Vagina (tissue), 2 donors: ENCODE measurements at places on chromosomes 2 and 18.
A peak's percentile ranks its signal among the peaks of the same experiment; 100 is the strongest.

GRCh38 chr2:26639685-26640243 is 1.4 kb downstream of the CIB4 start:
- DNase-seq: no peak

- DNase-seq: no peak
These were observed 14.3 kb downstream of the LPIN2 start for GRCh38 chr18:2998644-2999043.

DNA sequence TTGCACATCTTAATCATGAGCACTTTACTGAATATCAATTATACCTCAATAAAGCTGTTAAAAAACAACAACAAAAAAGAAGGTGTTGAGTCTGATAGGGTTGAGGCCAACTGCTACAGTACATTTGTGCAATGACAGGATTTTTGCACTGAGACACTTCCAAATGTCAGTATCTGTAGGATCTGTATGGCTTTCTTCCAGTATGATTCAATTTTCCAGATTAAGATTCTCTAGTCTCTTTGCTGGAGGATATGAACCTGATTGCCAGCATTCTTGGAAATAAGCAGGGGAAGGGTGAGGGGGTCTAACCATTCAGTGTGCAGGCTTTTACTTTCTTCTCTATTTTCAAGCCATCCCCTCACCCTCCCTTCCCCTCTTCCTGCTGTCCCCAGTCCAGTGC is 85.1 kb downstream of the SEMA4F start:
- no peak for DNase-seq

GRCh38 chr18:49621301-49621700 is 59.4 kb downstream of the LIPG start:
- no peak for DNase-seq

- DNase-seq: no peak
These were observed 278.7 kb upstream of the MGAT5 start for GRCh38 chr2:133975135-133975534.

DNA sequence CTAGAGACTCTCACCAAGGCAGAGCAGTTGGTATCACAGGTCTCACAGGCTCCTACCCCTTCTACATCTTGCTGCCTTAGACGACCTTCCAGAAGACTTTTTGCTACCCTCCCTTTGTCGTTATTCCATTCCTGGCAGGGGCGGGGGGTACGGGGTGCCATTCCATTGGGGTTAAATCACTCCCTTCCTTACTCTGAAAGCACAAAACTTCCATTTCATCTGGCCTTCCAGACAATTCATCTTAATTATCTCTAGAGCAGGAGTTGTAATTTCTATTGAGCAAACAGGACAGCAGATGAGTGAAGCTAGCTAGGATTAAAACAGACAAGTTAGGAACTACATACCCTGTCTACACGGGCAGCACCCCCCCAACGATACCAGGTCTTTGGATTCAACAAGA is 276.2 kb upstream of the TANK start:
- no peak for DNase-seq

DNA sequence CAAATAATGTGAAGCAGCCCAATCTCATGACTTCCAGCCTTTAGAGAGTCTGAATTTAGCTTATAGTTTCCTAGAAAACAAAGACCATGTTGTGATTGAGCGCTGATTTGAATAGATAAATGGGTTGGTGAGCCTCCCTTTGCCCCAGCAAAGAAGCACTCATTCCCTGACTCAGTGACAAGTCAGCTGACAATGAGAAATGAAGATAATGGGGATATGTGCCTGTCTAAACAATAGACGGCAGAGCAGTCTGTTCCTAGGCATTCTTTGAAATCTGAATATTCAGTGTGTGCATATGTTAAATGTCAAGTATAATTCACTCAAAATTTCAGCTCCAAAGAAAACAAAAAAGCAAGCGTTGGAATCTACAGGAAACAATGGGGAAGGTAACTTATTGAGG is 34.8 kb upstream of the LINC00305 start:
- DNase-seq: no peak

DNA sequence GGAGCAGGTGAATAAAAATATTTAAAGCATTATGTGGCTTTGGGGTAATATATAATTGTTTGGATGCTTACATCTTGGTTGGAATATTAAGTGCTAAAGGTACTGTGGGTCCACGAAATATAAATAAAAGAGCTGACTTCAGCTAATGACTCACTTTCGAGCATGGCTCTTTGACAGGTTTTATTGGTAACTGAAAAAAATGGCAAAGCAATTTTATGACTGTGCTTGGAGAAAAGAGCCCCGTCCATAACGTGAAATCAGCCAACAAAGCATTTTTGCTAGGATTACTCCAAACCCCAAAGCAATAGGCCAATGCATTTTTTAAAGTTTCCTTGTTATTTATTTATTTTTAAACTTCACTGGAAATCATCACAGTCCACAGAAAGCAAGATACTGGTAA is 397.2 kb upstream of the CDH19 start:
- no peak for DNase-seq

- no peak for DNase-seq
These were observed 216.9 kb downstream of the MYO3B start for GRCh38 chr2:170394641-170395387.

- DNase-seq: no peak
These were observed at the start of gene CTLA4 for GRCh38 chr2:203867561-203868200. TSS of gene CTLA4 (plus strand) at chr2:203867771. CDS start at chr2:203867943, 172 bp downstream.

DNA sequence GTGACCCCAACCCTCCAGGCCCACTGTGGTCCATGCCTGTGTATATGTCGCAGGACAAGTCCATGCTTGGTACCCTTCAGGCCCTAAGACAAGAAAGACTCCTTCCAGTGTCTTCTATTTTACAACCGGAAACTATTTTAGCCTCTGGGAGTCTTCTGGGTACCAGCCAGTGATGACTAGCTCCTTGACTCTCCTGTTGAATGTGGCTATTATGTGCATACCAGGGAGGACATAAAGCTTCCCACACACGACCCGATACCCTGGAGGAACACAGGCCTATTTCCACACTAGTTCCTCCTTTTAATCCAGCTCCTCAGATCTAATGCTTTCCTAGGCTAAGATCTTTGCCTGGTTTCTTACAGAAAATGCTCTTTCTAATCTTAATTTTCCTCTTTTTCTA is 178.1 kb downstream of the NCKAP5 start:
- DNase-seq: no peak

DNA sequence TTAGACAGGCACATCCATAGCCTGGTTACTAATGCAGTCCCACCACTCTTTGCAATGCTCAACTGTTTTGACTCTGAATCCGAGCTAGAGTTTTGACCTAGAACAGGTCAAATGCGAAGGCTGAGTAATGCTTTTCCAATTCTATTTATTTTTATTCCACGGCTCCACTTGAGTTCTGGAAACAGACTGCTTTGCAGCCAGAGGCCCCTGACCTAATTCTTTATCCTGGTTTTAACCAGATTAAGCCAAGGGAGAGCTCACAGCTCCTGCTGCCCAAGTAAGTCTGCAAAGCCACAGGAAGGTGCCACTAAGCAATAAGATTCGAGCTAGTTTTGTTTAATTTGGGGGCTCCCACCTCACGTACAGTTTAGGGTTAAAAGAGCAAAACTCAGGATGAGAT is 51.4 kb downstream of the MREG start:
- no peak for DNase-seq

- DNase-seq: no peak
These were observed 158.6 kb upstream of the SERTAD2 start for GRCh38 chr2:64812285-64812684.

GRCh38 chr2:160910681-160911080 is 249.5 kb upstream of the TANK start:
- no peak for DNase-seq

GRCh38 chr18:54712758-54713157 is 115.5 kb upstream of the RAB27B start:
- no peak for DNase-seq

DNA sequence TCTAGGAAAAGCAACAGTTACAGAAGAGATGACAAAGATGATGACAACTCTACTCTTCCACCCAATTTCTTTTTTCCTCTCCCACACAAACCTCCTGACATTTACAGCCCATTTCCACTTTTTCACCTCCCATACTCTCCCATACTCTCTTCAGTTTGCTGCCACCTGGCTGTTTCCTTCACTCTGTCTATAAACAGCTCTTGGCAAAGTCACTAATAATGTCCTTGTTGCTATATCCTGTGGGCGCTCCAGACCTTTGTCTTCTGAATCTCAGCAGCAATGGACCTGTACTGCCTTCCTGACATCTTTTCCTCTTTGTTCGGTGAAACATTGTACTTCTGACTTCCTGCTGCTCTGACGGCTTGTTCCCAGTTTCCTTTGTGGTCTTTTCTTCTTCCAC is 60.7 kb upstream of the CAVIN2 start:
- DNase-seq: no peak

DNA sequence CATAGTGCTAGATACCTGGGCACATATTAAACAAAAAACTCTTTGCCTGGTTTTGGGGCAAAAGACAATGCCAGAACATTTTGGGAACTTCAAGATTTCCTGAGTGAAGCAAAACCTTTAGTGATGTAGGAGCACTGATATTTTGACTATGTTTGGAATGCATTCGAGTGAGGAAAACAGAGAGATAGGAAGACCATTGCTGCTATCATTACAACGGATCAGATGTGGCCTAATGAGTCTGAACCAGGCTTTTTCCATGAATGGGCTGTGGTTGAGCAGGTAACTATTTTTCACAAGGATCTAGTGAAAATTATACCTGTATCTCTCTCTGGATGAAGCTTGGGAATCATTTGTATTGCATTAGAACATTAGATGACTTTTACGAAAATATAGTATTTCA is 562.2 kb downstream of the DCC start:
- DNase-seq: no peak

GRCh38 chr2:241542278-241542605 is 16.3 kb upstream of the BOK start:
- no peak for DNase-seq

DNA sequence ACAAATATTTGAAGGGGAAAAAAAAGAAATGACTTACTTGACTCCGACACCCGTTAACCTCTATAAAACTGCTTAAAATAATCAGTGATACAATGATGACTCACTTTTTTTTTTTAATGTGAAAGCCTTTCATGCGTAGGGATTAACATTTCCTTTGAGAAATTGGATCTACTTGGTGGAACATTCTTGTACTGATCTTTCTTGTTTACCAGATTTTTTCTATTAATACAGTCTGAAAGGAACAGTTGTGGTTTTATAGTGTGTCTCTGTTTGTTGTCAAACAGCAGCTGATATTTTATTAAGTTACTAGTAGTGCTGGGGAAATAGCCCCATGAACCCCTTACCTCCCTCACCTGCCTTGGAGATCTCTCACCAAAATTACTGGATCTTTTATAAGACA is 40.2 kb upstream of the NEB start:
- no peak for DNase-seq

- DNase-seq: peak; percentile 65
These were observed 15.1 kb downstream of the CYS1 start for GRCh38 chr2:10064932-10065772.

- DNase-seq: no peak
These were observed 11.3 kb upstream of the MALL start for GRCh38 chr2:110126906-110127305.

- no peak for DNase-seq
These were observed 92.9 kb upstream of the WDR75 start for GRCh38 chr2:189348369-189348768.

DNA sequence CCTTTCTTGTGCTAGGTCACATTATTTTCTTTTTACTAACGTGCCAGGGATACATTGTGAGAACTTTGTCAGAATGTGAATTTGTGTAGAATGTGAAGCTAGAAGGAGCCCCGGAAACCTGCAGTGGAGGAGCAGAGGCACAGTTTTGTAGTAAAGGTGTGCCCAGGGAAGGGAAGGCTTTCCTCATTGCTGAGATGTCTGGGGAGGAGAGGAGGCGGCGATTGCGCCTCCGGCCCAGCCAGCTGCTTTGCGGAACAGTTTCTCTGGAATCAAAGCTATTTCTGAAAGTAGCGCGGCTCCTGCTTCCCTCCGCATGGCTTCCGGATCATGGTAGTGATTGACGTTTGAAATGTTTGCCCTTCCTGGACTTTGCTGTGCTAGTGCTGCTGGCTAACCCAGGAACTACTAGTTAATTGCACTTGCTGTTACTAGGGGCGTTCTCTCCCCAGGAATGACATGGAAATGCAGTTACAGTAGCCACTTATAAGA is 83.1 kb upstream of the RBM44 start:
- peak; percentile 37 for DNase-seq

GRCh38 chr2:133780099-133780996 is 212.1 kb upstream of the NCKAP5 start:
- DNase-seq: no peak

GRCh38 chr2:15112216-15112615 is 448.9 kb downstream of the NBAS start:
- no peak for DNase-seq

GRCh38 chr2:29405266-29405665 is 290.1 kb downstream of the CLIP4 start:
- DNase-seq: no peak

DNA sequence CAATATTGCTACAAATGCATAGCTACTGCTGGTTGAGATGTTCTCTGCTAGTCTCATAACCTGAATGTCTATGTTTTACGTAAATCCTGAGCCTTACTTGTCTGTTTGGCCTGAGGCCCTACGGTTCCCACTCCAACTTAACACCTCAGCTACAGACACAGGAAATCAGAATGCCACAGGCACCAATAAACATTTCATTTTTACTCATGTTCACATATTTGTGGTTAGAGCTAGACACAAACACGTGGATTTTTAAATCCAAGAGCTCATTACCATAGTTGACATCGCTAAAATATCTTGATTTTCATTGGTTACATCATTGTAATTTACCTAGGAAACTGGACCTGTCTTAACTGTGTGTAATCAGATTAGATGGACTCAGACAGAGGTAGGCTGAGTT is 263.8 kb upstream of the CDH19 start:
- DNase-seq: no peak

GRCh38 chr18:77102259-77103040 is 30.1 kb downstream of the MBP start:
- DNase-seq: no peak

DNA sequence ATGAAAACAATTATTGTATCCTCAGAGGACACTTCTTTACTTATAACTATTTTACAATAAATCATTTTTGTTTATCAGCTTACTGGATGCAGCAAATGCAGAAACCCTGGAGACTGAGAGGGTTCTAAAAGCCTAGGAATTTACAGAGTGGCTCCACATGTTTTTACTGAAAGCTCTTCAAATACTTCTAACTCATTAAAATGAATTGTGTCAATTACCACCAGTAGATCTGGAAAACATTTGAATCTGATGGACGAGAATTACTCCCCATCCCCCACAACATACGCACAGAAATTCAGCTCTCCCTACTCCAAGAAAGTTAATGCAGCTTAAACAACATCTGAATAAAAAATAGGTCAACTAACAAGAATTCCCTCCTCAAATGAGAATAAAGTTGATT is 319.8 kb upstream of the FIGN start:
- no peak for DNase-seq

- peak; percentile 71 for DNase-seq
These were observed 101.4 kb upstream of the EPAS1 start for GRCh38 chr2:46195819-46196218.

GRCh38 chr18:47881752-47882455 is 48.6 kb downstream of the SMAD2 start:
- no peak for DNase-seq

DNA sequence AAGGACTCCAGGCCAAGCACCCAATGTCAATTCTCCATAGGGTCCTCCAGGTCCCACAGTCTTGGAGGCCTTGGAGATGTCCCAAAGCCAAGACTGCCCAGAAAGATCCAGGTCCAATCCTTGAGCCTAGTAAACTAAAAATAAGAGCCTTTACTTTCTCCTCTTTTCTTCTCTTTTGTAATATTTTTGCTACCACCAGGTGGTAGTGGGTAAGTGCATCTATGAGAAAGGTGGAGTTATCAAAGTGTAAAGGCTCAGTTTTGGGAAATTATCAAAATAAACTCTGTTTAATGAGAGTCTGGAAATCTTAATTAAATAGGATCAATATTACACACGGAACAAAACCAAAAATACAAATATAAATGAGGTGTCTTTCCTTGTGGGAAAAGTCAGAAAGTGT is 276.4 kb downstream of the ALK start:
- DNase-seq: no peak
